ENCODE measurements at places on chromosomes 5 and 9.

- peak; percentile 22 for DNase-seq
Observed at GRCh38 chr5:15835514-15835913, 335.5 kb downstream of the FBXL7 start.

DNA sequence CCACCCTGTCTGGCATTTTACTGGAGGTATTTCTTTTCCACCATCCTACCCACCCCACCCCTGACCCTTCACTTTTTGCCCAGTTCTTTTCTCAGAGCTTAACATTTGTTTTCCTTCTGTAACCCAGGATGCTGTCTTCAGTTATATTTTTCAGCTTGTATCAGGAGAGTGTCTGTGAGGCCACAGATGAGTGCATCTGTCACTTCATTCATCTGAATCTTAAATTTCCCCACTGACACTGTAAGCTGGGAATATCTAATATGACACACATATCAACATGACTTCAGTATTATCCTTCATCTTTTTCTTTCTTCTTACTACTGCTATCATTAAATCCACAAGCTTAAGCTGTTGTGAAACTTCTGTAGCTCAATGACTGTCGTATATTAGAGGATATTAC lies 4.9 kb downstream of the MARCHF3 start:
- no peak for DNase-seq

GRCh38 chr5:36635721-36636390 lies 29.4 kb downstream of the SLC1A3 start:
- no peak for DNase-seq

- DNase-seq: no peak
Observed at GRCh38 chr9:134011401-134011800, 13.9 kb upstream of the BRD3OS start.

DNA sequence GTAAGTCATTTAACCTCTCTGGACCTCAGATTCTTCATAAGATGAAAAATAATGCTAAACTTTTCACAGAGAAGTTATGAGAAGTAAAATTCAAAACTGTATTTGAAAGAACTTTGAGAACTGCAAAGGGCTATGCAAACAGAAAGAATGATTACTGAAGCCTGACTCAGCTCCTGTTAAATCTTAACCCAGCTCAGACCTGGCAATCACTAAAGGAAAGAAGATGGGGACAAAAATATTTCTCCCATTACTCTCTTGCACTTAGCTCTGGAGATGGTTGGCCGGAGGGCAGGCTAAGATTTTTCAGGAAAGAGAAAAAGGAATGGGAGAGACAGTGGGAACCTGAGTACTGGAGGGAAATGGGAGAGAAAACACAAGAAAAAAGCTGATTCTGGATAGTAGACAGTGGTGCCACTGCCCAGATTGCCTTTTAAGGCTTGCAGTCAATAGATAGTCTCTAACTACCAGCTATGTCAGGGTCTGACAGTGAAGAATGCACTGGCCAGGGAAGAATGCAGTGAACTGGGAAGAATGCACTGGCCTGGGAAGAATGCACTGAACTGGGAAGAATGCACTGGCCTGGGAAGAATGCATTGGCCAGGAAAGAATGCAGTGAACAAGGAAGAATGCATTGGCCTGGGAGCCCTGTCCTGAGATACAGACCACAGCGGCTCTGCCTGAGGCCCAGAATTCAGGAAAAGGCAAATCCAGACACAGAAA lies 25.2 kb upstream of the CEMIP2 start:
- peak; percentile 27 for DNase-seq

- DNase-seq: no peak
Observed at GRCh38 chr9:87383344-87384150, 114.1 kb upstream of the DAPK1 start.

- DNase-seq: peak; percentile 94
Observed at GRCh38 chr9:129174102-129174723, 3.8 kb downstream of the IER5L start.

- peak; percentile 89 for DNase-seq
Observed at GRCh38 chr5:96177303-96177869, 215.7 kb upstream of the ELL2 start.

DNA sequence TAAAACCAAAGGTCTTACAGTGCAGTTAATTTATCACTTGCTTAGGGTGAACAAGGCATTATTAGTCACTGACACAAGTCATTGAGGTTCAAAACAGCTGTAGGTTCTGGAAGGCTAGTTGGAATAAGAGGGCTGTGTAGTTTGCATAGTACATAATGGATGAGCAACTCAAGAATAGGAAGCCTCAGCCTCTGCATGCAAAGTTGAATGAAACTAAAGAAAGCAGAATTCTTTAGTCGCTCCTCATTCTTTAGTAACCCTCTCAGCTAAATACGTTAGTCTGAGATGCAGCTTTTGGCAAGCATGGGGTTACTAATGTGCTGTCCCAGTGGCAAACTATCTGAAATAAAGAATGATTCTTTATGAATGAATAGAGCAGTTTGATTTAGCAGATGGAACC lies 74.2 kb downstream of the ADGRV1 start:
- no peak for DNase-seq

GRCh38 chr9:137031904-137032640 lies at the start of gene FUT7:
Gene FUT7, minus strand, starts transcription at chr9:137032088. Its CDS starts 97 bp downstream, at chr9:137031991.
- no peak for DNase-seq

GRCh38 chr5:107916731-107917725 lies 246.3 kb upstream of the EFNA5 start:
- DNase-seq: no peak

DNA sequence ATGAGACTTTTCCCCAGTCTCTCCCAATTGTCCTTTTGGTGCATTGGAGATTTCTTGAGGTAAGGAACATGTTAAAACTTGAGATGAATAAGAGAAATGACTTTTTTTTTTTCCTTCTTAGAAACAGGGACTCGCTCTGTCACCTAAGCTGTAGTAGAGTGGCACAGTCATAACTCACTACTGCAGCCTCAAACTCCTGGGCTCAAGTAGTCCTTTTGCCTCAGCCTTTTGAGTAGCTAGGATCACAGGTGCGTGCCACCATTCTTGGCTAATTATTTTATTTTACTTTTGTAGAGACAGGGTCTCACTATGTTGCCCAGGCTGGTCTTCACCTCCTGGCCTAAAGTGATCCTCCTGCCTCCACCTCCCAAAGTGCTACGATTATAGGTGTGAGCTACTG lies 25.9 kb downstream of the CDC42SE2 start:
- no peak for DNase-seq

DNA sequence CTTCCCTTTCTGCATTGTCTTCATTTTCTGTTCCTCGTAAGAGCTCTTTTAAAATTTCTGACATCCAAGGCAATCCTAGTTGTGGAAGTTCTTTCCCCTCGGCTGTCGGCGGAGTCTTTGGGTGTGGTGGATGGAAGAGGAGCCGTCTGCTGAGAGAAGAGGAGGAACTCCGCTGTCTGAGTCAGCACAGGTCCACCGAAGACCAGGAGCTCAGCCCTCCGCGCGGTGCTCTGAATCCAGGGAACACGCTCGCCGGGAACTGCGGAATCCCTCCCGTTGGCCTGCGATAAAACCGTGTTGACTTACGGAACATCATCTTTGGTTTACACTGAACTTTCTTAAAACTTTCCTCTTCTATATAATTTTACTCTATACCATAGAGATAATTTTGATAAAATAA lies 100.7 kb upstream of the IRX4 start:
- DNase-seq: no peak

DNA sequence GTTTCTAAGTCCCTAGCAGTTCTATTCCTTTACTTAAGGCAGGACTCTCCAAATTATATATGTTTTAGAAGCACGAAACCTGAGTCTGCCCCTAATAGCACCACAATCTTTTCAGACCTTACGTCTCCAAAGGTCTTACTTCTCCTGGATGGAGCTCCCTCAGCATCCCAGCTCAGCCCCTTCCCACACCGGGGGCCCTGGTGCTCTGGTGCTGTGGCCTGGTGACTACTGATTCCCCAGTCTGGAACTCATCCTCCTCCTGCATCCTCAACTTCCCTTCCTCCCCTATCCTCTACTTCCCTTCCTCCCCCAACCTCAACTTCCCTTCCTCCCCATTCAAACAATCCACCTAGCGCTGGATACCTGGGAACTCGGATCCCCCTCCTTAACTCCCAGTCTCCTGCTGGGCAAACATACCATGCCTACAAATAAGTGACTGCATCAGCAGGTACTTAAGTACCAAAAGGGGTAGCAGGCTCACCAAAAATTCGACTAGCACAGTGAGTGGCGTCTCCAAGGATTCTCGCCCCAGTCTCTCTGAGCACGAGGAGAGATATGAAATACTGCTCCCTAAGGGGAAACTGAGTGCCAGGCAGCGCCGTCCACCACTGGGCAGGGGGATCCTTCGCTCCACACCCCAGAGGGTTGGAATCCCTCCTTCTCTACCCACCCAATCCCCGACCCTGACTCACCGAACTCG lies 831 bp downstream of the IGFBPL1 start:
- no peak for DNase-seq

DNA sequence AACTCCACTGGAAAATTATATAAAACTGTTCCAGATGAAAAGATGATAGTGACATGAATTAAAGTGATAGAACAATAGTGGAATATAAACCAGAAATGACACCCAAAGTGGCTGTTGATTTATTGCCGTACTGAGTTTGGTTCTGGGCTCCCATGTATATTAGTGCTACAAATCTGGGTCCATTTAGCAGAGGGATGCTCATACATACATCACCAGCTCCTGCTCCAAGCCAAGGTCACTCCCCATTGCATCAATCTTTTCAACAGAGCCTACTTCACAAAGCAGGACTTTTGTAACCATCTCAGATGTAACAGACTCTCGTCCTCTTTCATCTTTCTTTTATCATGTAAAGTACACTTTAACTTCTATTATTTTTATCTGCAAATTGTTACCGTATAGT lies 208.6 kb downstream of the GAPVD1 start:
- no peak for DNase-seq

DNA sequence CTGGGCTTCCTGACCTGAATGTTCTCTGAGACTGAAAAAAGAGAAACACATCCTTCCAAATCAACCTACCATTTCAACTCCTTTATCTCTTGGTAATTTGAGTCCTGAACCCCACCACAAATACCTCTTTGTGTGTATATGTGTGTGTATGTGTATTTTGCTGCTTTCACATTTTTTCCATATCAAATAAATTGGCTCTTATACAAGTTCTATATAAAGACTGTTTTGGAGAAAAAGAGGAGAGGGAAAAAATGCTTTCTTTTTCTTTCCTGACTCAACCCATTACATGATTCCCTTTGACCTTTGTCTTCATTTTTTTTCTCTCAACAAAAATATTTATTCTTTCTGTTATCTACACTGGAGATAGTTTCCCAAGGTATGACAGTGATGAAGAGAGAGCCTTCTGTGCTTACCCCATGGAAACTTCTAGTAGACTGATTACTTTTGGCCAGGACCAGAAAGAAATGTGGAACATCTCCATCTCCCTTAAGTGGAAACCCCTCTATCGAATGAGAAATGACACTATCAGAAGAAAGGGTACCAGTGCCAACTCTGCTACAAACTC lies 85.3 kb downstream of the PAPPA start:
- no peak for DNase-seq

GRCh38 chr5:79800979-79801827 lies 111.6 kb downstream of the CMYA5 start:
- peak; percentile 20 for DNase-seq

GRCh38 chr5:172450861-172451695 lies 3.2 kb downstream of the SH3PXD2B start:
- peak; percentile 58 for DNase-seq

DNA sequence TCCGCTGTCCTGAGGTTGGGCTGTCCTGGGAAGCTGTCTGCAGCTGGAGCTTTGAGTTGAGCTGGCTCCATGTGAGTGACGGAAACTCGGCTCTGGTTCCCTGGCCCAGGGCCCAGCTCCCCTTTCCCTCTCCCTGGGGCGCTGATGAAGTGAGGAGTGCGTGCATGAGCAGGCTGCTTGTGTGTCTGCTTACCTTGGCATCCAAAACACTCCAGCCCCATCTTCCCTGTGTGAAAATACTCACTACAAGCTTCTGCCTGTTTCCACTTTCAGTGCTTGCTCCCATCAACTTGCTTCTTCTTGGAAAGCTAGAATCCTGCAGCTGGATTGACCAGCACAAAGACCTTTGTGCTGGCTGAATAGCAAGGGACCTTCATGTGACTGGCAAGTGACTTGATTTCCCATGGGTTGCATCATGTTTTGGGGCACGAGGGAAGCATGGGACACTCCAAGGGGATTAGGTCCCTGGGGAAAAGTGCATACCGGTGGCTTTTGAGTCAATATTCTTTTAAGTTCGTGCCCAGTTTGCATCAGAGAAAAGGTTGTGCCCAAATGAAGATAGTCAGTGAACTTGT lies 198.1 kb downstream of the GADD45G start:
- DNase-seq: no peak

- no peak for DNase-seq
Observed at GRCh38 chr5:9192266-9192665, 353.6 kb downstream of the SEMA5A start.

DNA sequence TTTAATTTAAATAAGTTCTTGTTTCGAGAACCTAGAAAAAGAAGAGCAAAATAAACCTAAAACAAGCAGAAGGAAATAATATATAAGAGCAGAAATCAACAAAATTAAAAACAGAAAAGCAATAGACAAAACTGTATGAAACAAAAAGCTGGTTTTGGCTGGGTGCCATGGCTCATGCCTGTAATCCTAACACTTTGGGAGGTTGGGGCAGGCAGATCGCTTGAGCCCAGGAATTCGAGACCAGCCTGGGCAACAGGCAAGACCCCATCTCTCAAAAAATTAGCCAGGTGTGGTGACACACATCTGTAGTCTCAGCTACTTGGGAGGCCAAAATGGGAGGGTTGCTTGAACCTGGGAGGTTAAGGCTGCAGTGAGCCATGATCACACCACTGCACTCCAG lies 59.2 kb upstream of the OTP start:
- DNase-seq: no peak

DNA sequence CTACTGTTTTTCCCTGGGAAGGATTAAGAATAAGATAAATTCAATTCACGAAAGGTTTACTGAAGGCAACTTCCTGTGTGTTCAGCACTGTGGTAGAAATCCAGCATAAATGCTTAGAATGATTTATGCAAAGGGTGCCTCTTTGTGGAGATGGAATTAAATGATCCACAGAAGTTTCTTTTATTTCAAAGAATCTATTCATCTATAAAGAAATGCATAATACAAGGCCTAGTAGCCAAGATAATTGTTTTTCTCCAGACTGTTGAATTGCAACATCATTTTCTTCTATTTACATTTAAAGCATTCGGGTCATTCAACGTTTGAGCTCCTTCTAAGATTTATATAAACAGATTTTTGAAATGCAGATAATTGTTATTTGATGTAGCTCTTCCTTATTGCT lies 138.8 kb upstream of the NFIL3 start:
- DNase-seq: no peak

DNA sequence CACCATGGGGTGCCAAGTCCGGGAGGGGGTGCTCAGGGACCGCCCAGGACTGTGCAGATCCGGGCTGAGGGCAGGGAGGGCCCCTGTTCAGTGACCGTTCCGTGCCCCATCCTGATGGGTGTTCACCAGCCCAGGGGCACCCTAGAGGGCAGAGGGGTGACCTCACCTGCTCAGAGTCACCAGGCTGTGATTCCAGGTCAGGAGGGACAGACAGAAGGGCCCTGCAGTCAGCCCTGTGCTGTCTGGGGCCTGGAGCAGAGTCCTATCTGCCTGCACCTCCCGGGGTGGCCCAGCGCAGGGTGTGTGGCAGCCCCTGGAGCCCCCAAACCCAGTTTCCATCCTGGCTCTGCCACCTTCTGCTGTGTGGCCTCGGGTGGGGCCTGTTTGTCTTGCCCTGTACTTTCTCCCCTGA lies 241.9 kb downstream of the PBX3 start:
- no peak for DNase-seq

GRCh38 chr5:74848553-74849025 lies 17.6 kb downstream of the FAM169A start:
- DNase-seq: no peak
